ENCODE measurements at places on chromosomes 1 and 21. TPM values are rescaled to one million over a fixed set of nuclear protein-coding genes. Genes with fewer than 3 reads are reported as not detected.
A peak's percentile ranks its signal among the peaks of the same experiment; 100 is the strongest.

MATN1 gene
- 0.22 TPM for total RNA-seq

NUDT4B gene
- not detected for total RNA-seq

YRDC gene
- total RNA-seq: 14.9 TPM

DNA sequence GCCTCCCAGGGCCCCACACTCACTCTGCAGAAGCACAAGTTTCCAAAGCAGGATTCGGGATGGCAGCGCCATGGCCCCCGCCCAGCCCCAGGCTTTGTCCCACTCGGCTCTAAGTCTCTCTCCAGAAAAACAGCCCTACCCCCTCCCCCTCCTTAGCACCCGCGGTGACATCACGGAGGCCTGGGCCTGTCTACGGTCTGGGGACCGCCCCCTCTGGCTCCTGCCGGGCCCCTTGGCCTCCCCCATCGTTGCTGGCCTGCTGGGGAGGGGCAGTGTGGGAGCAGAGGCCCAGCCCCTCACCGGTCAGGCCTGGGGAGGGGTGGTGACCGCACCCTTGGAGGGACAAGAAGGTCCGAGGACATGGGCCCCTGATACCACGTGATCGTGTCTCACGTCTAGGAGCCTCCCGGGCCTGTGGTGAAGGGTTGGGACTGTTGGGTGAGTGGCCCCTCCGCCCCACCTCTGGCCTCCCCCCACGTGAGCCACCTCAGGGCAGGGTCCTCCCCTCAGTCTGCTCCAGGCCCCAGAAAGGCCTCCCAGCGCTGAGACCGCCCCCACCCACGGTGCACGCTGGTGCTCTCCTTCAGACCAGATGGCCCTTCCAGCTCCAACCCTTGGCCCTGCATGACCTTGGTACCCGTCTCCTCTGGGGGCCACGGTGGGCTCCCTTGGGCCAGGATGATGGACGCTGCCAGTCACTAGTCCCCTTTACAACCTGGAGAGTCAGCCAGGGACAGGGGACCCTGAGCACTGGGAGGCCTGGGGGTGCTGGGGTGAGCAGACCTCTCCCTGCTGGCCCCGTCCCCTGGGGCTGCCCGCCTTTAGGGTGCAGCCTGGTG lies at the start of gene MXRA8:
MXRA8 (minus strand) TSS at position 123 of the 839 bp plus-strand sequence; CDS start at position 72, 51 bp downstream.
- no peak within 1 kb of the TSS for H3K27ac ChIP-seq
- H3K27me3 ChIP-seq: peaks cover 8% of the 10 kb centered on the region
- peaks cover 11% of the 10 kb centered on the region for H3K4me1 ChIP-seq
- no peaks in the 10 kb centered on the region for H3K36me3 ChIP-seq
- DNase-seq: peak; percentile 22

GPR3 gene
- 1.5 TPM for total RNA-seq

C1orf115 gene
- 30.5 TPM for total RNA-seq

DNA sequence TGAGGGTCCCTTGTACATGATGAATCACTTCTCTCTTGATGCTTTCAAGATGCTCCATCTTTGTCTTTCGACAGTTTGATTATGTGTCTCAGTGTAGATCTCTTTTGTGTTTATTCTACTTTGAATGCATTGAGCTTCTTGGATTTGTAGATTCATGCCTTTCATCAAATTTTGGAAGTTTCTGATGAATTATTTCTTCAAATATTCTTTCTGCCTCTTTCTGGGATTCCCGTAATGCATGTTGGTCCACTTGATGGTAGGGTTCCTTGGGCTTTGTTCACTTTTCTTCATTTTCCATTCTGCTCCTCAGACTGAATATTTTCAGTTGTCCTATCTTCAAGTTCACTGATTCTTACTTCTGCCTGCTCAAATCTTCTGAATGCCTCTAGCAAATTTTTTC lies 50.7 kb downstream of the ADSS2 start:
- peaks cover 14% of the 10 kb centered on the region for H3K36me3 ChIP-seq
- H3K4me1 ChIP-seq: peaks cover 7% of the 10 kb centered on the region
- DNase-seq: no peak
- H3K27me3 ChIP-seq: peaks cover 2% of the 10 kb centered on the region
- H3K4me3 ChIP-seq: no peak overlapping the region

DNA sequence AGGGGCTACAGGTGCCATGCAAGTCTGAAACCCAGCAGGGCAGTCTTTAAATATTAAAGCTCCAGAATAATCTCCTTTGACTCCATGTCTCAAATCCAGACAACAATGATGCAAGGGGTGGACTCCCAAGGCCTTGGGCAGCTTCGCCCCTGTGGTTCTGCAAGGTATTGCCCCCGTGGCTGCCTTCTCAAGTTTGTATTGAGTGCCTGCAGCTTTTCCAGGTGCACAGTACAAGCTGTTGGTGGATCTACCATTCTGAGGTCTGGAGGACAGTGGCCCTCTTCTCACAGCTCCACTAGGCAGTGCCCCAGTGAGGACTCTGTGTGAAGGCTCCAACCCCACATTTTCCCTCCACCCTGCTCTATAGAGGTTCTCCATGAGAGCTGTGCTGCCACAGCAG lies 3.7 kb upstream of the MROH9 start:
- no peaks in the 10 kb centered on the region for H3K36me3 ChIP-seq
- no peak for DNase-seq
- H3K4me3 ChIP-seq: no peak overlapping the region
- no peak overlapping the region for H3K27ac ChIP-seq

DNA sequence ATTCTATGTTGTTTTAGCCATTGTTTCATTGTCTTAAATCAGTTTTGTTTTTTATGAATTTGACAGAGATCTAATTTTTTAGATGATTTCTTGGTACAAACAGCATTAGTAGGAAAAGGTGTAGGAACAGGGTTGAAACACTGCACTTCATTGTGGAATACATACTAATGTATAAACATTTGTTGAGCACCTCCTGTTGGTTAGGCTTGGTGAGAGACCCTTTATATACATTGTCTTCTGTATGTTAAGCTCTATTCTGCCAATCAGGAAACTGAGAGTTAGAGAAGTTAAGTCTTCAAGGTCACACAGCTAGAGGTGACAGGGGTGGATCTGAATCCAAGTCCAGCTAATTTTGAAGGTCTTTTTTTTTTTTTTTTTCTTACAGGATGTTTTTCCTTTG lies 192.7 kb downstream of the VPS13D start:
- no peaks in the 10 kb centered on the region for H3K27me3 ChIP-seq
- no peaks in the 10 kb centered on the region for H3K4me1 ChIP-seq
- H3K4me3 ChIP-seq: no peak overlapping the region
- H3K36me3 ChIP-seq: no peaks in the 10 kb centered on the region
- no peak overlapping the region for H3K27ac ChIP-seq

VAV3 gene
- total RNA-seq: 25.8 TPM
